ENCODE measurements at places on chromosomes 3 and 15. TPM values are rescaled to one million over a fixed set of nuclear protein-coding genes. Genes with fewer than 3 reads are reported as not detected.

GRCh38 chr15:39434751-39435238 is 146.1 kb upstream of the THBS1 start:
- DNase-seq = no peak

DNA sequence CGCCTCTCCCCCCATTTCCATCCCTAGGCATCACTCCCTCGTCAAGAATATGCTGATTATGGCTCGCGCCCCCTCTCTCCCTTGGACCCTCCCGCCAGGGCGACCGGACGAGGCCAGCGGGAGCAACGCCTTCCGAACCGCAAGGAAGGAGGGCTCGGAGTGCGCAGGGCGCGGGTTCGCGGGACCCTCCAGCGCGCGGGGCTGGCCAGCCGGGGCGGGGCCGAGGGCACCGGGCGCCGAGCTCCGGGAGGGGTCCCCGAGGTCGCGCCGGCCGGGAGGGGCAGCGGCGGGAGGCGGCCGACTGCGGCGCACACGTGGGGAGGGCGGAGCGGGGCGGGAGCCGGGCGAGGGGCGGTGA is 483 bp downstream of the EHD4 start:
- no peak for DNase-seq

- no peak for DNase-seq
These were observed 731 bp downstream of the ZNF710 start for GRCh38 chr15:90001683-90002427.

GRCh38 chr15:100727291-100727851 is 125.0 kb downstream of the ASB7 start:
- DNase-seq = no peak

GRCh38 chr3:50324351-50325112 is 2.0 kb upstream of the HYAL2 start:
- DNase-seq = peak; percentile 78

DNA sequence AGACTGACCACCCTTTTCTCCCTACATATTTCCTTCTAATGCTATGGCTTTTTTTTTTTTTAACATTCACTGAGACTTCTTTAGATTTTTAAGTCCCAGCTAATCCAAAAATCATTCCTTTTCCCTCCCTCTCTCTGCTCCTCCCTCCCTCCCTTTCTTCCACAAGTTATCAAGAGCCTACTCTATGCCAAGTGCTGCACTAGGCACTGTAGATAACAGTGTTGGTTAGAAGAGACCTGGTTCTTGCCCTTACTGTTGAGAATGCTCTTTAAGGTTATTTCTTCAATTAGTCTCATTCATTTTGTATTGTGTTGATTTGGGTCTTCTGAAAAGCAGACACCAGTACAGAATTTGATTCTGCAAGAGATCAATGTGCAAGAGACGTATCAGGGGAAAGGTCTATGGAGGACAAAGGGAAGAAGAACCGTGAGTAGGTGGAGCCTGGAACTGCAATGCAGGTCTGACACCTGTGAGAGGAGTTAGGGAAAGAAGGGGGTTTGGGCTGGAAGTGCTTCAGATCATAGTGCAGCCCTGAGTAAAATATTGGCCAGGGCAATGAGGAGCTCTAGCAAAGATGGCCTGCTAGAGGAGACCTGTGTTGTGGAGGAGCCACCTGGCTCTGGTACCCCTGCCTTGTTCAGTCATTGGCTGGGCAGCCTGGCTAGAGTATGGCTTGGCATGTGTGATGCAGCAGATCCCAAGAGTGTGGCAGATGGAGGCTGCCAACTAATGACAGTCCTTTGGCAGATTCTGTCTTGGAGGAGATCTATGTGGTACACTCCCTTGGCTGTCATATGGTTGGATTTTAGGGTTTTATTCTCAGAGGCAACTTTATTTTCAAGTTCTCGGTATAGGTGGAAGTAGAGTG is 9.7 kb upstream of the PCOLCE2 start:
- DNase-seq = no peak

GPR62 gene
- total RNA-seq = not detected

GRCh38 chr15:69194025-69194827 is 33.8 kb downstream of the GLCE start:
- DNase-seq = peak; percentile 49

ALCAM gene
- total RNA-seq = 25.0 TPM

DNA sequence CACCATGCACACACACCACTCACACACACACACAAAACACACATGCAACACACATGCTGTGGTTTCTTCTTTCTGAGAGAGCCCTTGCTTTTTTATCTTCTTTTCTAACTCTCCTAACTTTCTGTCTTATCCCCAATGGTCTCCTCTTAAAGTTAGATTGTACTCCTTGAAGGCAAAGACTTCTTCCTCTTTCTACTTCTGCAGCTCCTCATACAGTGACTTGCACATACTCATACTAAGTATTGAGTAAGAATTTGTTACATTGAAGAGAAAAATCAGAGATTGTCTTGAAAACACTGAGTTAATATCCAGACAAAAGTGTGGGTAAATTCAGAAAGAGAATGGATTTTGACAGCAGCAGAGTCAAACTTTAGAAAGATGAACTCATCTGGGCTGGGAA is 64.4 kb downstream of the GTPBP8 start:
- no peak for DNase-seq

EXD1 gene
- total RNA-seq = not detected

DNA sequence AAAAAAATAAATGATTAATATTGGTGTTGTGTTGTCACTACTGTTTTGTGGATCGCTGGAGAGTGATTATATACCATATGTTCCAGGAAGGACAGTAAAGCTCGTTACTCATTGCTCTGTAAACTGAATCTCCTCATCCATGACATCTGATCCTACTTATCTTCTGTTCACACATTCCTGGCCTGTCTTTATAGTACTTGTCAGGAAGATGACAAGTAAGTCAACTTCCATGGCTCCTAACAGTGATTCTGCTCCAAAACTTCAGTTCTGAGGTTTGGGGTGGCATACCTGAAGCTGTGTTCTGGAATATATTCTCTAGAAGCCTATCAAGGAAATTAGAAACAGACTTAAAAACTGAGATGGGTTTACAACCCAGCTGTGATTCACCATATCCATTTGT is 288.9 kb downstream of the ZBBX start:
- DNase-seq = no peak

Measured in left lobe of liver (tissue), 2 donors.